ENCODE measurements at places on chromosomes 16 and 17.

- DNase-seq: no peak
Measured at GRCh38 chr17:17421346-17422216, 55.2 kb upstream of the MED9 start.

DNA sequence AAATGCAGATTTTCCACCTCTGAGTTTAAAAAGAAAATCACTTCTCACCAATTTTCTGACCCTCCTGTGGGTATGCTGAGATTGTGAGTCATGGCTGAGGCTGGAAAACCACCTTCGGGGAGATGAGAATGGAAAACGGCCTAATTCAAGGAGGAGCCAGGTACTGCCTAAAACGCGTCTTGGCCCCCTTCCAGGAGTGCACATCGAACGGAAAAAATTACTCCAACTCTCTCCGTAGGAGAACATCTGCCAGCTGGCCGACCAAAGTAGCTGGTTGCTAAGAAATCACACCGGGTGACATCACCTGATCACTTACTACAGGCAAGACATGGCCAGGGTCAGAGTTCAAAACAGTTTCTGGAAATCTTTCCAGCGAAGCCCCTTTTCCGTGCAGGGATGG, 107.6 kb downstream of the ZNF423 start:
- DNase-seq: peak; percentile 46

GRCh38 chr17:60079401-60080243, 901 bp upstream of the HEATR6 start:
- DNase-seq: peak; percentile 50

DNA sequence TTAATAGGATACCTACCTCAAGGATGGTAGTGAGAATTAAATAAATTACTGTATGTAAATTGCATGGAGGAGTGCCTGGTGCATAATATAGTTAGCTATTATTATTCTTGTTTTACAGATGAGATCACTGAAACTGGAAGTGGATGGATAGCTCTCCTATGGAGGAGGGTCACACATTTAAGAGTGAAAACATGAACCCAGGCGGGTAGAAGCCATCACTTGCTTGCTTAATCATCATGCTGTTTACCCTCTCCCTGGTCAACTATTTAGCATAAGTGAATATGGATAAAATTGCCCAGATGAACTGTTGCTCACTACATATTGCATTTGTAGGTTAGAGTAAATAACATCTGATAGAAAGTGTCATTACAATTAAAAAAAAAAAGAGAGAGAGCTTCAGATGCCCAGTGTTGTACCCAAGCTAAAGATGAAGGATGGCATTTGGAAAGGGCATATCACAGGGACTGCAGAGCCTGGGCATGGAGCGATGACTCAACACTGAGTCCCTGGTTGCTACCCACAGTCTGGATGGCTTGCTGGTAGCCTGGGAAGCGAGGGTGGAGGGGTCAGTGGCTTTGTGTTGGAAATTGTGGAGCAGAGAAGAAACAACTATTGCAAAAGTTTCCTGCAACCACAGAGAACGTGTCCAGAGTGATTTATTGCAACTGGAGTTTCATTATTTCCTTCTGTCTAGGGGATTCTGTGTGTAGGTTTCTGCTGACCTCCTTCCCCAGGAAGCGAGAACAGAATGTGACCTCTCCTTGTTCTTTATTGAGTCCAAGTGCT, 414.4 kb downstream of the SHISA9 start:
- DNase-seq: peak; percentile 77

GRCh38 chr17:76872221-76872873, 4.1 kb downstream of the MGAT5B start:
- DNase-seq: peak; percentile 97

DNA sequence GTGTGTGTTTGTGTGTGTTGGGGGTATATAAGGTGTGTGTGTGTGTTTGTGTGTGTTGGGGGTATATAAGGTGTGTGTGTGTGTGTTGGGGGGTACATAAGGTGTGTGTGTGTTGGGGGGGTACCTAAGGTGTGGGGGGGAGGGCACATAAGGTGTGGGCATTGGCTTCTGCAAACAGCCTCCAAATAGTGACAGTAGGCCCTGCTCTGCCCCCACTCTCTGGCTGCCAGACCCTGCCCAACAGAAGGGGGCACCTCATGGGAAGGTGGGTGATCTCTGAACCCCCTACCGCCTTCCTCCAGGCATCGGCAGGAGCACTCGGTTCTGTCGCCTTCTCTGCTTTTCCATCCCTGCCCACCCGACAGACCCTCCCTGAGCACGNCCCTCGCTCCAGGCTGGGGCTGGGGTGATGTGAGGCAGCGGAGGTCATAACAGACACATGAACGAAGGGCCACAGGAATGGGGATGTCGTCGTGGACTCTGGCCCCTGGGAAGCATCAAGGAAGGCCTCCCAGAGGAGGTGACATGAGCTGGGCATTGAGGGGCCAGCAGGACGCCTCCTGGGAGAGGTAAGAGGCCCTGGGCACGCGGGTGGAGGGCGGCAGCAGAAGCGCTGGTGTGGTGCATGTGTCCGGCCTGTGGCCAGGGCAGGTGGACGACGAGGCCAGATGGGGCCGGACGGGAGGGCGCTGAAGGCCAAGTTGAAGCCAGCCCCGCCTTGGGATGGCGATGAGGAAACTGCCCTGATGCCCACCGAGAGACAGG, 136.6 kb upstream of the RPH3AL start:
- no peak for DNase-seq

DNA sequence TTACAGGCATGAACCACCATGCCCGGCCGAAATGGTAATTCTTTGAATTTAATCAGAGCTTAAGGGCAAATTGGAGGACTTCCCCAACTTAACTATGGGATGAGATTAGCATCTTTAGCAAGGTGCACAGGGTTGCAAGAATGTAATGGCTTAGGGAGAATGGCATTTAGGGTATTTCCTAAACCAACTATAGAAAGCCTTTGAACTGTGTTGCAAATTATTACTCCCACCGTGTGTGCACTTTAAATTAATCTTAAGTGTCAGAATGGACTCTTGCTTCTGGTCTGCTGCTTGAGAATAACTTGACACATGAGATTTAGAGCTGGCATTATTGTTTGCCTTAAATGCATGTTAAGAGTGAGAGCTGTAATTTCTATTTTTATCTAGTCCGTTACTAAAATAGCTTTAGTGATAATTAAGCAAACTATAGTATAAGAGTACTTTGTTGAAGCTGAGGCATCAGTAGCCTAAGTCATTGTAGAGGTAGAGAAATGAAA, 59.8 kb downstream of the TUBD1 start:
- DNase-seq: peak; percentile 60

- DNase-seq: no peak
Measured at GRCh38 chr16:55836158-55836611, 3.3 kb upstream of the CES1 start.

DNA sequence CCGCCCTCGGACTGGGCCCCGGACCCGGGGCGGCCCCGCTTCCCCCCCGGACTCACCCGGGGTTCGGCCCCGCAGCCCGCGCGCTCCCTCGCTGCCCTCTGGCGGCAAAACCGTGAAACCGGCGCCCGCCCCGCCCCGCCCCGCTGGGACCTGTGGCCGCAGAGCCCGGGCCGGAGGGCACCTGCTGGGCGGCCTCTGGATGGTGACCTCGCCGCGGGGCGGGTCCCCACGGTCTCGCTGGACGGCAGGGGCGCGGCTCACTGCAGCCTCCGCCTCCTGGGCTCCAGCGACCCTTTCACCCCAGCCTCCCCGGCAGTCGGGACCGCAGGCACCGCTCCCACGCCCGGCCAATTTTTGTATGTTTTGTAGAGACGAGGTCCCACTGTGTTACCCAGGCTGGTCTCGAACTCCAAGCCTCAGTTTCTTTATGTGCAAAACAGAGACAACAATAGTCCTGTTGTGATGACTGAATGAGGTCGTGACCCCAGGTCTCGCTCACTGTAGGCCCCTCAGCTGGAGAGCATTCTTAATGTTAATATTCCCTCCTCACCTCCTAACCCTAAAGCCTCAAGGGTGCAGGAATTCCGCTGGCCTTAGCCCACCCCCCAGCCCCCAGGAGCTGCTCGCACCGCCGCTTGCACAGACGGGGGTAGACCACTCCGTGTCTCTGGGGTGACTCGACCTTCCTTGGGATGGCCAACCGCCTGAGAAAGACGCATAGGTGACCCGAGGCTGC, 33.7 kb upstream of the RPH3AL start:
- peak; percentile 28 for DNase-seq

DNA sequence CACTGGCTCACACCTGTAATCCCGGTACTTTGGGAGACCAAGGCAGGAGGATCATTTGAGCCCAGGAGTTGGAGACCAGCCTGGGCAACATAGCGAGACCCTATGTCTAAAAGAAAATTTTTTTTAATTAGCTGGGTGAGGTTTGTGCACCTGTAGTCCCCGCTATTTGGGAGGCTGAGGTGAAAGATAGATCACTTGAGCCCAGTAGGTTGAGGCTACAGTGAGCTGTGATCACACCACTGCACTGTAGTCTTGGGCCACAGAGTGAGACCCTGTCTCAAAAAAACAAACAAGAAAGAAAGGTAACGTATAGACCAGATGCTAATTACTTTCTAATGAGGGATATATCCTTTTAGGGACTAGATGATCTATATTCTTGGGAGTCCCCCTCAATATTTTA, 8.1 kb downstream of the NOL11 start:
- DNase-seq: no peak

- DNase-seq: no peak
Measured at GRCh38 chr16:49504626-49505025, 131.0 kb downstream of the C16orf78 start.

GRCh38 chr17:1177016-1177700, 2.6 kb downstream of the ABR start:
- DNase-seq: peak; percentile 54

GRCh38 chr17:52604105-52604504, 445.6 kb upstream of the CA10 start:
- no peak for DNase-seq

GRCh38 chr17:2704031-2704889, 7.3 kb downstream of the CLUH start:
- no peak for DNase-seq

DNA sequence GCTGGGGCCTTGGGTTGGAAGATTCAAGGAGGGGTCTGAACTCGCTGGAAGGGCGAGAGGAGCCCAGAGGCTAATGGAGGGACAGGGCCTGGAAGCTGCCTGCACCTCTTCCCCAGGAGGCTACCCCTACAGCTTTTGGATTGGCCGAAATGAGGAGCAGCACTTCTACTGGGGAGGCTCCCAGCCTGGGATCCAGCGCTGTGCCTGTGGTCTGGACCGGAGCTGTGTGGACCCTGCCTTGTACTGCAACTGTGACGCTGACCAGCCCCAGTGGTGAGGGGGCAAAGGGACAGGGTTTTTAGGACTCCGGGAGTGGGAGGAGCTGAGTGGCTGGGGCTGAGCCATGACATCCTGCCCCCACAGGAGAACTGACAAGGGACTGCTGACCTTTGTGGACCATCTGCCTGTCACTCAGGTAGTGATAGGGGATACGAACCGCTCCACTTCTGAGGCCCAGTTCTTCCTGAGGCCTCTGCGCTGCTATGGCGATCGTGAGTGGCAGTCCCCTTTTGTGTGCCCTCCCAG, 8.8 kb downstream of the CNTNAP1 start:
- DNase-seq: no peak

- no peak for DNase-seq
Measured at GRCh38 chr17:37117373-37118142, 168.8 kb downstream of the AATF start.

DNA sequence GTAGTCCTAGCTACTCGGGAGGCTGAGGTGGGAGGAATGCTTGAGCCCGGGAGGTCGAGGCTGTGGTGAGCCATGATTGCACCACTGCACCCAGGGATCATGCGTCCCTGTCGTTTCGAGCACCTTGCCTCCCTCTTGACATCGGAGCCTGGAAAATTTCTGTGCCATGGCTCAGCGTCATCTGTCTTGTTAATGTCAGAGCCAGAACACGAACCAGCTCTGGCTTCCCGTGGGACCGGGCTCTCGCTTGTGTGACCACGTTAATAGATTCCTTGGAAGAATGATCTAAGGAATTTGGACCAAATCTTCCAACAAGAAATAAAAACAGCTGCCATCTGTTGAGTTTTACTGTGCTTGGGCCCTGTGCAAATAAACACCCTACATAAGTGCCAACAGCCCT, 117.7 kb downstream of the ABCC1 start:
- DNase-seq: peak; percentile 10

DNA sequence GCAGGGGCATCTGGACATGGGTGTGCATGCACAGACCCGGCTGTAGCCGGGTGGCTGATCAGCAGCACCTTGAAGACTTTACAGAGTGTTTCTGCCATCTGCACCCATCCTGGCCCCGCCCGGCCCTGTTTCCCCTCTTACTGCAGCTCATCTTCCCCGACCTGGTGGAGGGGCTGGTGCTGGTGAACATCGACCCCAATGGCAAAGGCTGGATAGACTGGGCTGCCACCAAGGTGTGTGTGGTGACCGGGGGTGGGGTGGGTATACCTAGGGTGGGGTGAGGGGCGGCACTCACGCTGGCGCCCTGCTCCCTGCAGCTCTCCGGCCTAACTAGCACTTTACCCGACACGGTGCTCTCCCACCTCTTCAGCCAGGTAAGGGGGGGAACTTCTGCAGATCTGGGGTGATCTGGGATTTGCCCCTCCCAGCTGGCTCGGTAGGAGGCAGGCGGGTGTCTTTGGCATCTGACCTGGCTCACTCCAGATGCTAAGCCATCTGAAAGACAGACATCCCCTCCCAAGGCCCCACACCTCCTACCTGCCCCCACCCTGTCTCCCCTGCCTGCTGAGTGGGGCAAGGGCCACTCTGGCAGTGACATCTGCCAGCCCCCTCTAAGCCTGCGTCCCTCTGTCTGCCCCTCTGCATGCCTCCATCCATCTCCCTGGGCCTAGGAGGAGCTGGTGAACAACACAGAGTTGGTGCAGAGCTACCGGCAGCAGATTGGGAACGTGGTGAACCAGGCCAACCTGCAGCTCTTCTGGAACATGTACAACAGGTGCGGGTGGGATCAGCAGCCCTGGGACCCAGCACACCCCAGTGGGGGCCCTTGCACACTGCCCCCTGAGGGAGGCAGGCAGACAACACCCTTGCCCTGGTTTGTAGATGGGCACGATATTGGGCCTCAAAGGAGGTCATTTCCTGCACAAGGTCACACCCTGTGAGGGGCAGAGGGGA, 6.6 kb downstream of the NDRG4 start:
- DNase-seq: no peak

- DNase-seq: no peak
Measured at GRCh38 chr17:62899361-62899760, 66.7 kb upstream of the TANC2 start.

GRCh38 chr17:56880133-56880532, 33.7 kb downstream of the TRIM25 start:
- no peak for DNase-seq

DNA sequence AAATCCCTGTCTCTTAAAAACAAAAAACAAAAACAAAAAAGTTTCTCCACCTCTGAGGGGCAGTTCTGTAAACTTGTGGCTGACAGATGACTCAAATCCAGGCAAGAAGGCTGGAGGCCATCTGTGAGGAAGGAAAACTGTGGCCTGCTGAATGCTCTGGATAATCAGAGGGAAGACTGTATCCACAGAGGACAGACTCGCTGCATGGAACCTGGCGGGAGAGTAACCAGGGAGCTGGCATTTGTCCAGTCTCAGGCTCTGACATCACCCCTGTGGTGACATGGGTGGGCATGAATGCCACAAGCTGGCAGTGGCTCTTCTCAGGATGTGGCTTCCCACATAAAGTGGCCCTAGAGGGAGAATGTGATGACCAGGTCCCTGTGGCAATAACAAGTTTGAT, 2.8 kb upstream of the KSR1 start:
- no peak for DNase-seq

Measured in fibroblast of skin of right quadriceps (primary cell).